ENCODE measurements at places on chromosomes 7 and 10.

- no peak for DNase-seq
These were observed 235.7 kb upstream of the CCDC6 start for GRCh38 chr10:60141896-60142559.

DNA sequence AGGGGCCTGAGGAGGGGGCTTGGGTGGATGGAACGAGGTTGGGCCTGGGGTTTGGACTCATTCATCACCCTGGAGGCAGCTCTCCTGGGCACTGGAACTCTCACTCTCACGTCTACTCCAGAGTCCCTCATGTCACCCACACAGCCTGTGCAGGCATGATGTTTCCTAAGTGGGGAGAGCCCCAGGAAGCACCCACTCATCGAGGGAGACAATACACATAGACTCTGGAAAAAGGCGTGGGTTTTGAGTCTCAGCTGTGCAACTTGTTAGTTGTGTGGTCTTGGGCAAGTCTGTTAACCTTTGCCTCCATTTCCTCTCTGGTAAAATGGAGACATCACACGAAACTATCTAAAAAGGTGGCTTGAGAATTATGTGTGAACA is 25.9 kb upstream of the RBM20 start:
- DNase-seq = no peak

GRCh38 chr7:155396661-155397060 is 61.3 kb upstream of the EN2 start:
- no peak for DNase-seq

- DNase-seq = no peak
These were observed 82.1 kb upstream of the PDGFA start for GRCh38 chr7:601595-602340.

- no peak for DNase-seq
These were observed 55.3 kb downstream of the CPVL start for GRCh38 chr7:29090836-29091601.

DNA sequence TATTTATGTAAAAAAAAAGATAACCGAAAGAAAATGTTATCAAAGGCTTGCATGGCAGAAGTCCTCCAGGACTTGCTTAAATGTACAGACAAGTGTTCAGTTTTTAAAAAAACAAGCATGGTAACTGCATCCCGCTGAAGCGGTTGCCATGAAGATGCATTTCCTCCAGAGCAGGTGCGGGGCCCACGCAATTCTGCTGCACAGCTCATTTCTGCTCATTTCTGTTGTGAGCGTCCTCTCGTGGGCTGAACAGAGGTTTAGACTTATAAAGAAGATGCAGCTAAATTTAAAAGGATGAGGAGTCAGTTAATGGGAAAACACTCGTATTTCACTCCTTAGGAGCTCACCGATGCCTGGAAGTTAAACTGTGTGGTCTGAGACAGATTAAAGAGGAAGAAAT is 247.6 kb downstream of the DNAJB6 start:
- DNase-seq = no peak

DNA sequence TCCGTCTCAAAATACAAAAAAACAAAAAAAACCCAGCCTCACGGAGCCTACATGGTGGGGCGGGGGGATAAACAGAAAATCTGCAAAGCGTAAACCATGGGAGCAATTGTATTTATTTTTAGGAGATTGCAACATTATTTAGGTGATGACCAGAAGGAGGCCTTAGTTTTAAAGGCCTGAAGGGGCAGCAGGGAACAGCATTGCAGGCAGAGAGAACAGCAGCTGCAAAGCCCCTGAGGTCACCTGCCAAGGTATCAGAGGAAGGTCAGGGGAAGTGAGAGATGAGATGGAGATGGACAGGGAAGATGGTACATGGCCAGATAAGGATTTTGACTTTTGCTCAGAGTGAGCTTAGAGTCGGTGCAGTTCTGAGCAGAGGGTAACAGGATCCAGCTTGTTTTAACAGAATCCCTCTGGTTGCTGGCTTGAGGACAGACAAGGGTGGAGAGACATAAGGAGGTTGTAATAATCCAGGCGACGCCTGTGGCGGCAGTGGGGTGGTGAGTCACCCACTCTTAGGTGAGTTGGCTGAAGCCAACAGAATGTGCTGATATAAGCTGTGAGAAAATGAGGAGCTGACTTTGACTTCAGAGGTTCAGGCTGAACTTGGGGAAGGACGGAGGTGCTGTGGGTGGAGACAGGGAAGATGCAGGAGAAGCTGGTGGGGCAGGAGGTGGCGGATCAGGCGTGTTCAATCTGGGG is 82.3 kb upstream of the GTF2I start:
- DNase-seq = no peak

- no peak for DNase-seq
These were observed 15.8 kb downstream of the MET start for GRCh38 chr7:116687801-116688201.

- no peak for DNase-seq
These were observed 59.1 kb downstream of the ELAPOR2 start for GRCh38 chr7:87000344-87000743.

DNA sequence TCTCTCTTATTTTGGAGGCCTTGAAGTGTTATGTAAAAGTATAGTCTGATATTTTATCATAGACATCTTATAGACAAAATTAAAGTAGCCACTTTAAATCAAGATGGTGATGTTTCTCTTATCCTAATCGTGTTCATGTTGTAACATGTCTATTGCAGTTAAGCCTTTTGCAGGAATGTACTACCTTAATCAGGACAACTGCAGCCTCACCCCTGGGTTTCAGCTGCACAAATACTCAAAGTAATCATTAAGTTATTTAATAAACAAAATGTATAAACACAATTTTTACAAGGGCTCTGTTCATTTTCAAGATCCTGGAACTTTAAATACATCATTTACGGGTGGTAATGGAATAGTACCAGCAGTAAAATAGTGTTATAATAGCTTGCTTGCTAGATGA is 14.4 kb upstream of the KIF5B start:
- no peak for DNase-seq

DNA sequence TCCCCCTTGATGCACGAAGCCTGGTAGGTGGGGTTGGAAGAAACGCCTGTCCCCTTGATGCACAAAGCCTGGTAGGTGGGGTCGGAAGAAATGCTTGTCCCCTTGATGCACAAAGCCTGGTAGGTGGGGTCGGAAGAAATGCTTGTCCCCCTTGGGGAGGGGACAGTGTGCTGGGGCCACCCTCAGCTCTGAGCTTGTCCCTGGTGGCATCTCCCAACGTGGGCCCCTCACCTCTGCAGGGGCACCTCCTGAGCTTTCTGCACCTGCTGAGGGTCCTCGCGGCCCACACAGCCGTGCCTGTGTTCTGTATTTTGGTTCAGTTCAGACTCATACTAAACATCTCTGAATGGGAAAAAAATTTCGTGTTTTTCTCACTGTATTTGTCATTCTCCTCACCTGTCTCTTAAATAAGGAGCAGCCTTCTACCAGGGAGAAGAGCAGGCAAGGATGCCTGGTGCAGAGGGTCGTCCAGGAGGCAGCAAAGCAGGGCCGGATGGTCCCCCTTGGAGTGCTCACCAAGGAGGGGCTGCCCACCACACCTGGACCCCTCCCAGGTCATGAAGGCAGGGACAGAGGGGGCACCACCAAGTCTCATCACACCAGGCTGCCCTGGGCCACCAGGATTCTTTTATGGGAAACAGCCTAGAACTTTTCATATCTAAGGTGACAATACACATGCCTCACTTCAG is 24.7 kb downstream of the VIPR2 start:
- DNase-seq = no peak

GRCh38 chr10:132481690-132482089 is 55.9 kb upstream of the INPP5A start:
- DNase-seq = no peak

DNA sequence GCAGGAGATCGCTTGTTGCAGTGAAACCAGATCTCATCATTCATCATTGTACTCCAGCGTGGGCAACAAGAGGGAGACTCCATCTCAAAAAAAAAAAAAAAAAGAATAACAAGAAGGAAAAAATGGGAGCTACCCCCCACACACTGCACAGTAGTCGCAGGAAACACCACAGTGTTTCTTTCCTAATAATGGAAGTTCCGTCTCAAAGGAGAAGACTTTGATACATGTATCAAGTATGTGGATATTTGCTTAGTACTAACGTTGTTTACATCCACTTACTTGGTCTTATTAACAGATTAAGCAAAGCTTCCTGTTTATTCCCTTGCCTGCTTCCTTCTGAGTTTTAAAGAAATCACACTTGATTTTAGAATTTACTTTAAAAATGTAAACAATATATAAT is 22.2 kb downstream of the YAE1 start:
- no peak for DNase-seq

- no peak for DNase-seq
These were observed 53.8 kb downstream of the HGF start for GRCh38 chr7:81715984-81716588.

DNA sequence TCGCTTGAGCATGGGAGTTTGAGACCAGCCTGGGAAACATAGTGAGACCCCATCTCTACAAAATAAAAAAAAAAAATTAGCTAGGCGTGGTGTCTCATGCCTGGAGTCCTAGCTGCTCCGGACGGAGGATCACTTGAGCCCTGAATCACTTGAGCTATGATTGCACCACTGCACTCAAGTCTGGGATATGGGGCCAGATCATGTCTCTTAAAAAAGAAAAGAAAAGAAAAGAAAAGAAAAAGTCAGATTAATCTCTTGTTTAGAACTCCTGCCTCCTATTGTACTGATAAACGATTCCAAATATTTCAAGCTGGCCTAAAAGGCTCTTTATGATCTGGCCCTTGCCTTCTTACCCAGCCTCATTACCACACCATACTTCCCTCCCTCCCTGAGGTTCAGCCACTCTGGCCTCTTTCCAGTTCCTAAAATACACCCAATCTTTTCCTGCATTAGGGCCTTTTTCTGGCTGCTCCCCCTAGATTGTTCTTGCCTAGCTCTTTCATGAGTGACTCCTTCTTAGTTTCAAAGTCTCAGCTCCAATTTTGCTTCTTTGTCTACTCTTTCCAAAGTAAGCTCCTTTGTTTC is 41.7 kb downstream of the VCL start:
- no peak for DNase-seq

DNA sequence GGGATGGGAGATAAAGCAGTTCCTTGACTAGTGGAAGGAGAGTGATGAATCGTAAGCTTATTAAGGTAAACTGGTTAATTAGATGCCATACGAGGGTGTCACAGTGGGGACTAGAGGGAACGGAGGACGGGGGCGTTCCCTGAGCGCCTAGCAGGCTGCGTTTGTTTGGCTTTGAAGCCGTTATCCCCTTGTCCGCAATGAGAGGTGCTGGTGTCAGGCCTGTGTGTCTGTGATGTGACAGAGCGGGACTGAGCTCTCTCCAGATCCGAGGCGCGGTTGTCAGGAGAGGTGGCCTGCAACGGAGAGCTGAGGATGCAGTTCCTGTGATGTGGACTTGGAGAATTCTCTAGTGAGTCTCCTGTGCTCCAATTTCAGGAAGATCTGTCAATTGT is 60.0 kb upstream of the PRPS1L1 start:
- DNase-seq = no peak

GRCh38 chr7:94634502-94634901 is 21.4 kb downstream of the SGCE start:
- no peak for DNase-seq

DNA sequence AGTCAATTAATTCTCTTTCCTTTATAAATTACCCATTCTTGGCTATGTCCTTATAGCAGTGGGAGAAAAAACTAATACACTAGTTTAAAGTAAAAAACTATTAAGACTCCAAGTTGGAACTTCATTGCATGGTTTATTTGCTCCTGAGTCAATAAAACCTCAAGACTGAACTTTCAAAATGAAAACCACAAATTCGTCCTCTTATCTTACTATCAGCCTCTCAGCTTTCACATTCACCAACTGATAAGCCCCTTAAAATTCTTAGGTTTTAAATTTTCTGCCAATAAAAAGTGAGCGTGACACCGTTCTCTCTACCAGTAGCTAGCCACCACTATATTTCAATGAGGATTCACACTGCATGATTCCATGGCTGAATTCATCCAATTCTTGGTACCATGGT is 346.4 kb upstream of the NPSR1 start:
- no peak for DNase-seq

DNA sequence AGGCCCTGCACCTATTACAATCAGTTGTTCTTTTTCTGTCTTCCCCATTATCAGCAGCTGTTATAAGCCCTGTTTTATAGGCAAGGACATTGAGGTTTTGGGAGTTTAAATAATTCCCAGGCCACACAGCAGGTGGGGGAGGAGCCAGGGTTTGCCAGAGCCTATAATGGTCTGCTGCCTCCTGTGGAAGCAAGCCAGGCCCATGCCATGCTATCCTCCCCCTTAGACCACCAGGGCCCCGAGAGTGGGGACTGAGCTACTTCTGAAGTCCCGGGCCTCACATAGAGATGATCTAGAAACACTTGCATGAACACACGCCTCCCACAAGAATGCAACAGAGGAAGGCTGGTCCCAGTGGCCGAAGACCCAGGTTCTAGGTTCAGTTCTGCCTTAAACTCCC is 141.7 kb downstream of the SH3PXD2A start:
- no peak for DNase-seq

DNA sequence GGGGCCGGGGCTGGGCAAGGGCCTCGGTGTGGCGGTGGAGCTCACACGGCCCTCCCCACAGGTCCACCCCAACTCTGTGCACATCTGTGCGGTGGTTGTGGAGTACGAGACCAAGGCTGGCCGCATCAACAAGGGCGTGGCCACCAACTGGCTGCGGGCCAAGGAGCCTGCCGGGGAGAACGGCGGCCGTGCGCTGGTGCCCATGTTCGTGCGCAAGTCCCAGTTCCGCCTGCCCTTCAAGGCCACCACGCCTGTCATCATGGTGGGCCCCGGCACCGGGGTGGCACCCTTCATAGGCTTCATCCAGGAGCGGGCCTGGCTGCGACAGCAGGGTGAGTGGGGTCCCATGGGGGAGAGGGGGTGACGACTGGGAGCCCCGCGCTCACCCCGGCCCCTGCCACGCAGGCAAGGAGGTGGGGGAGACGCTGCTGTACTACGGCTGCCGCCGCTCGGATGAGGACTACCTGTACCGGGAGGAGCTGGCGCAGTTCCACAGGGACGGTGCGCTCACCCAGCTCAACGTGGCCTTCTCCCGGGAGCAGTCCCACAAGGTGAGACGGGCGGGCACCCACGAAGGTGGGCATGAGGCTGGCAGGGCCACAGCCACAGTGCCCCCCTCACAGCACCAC is 8.8 kb downstream of the TMEM120A start:
- no peak for DNase-seq

DNA sequence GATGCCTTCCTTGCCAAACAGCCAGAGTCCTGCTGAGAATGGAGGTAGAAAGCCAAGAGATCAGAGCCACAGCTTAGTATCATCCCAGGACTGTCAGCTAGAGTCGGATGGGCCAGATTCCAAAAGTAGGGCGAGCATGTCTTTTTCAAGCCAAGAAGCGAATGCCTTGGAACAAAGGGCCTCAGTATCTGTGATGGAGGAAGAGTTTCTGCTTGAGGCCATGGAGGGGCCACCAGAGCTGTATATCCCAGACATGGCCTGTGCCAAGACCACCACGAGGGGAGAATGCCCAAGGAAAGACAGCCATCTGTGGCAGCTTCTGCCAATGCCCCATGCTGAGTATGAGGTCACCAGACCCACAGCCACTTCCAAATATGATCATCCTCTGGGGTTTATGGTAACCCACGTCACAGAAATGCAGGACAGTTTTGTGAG is 44.3 kb upstream of the PPP1R17 start:
- DNase-seq = no peak

- no peak for DNase-seq
These were observed 172.5 kb downstream of the ARHGAP21 start for GRCh38 chr10:24551161-24551560.

All from NK-92 treated with Interleukin-12 subunit alpha and Interleukin-12 subunit beta, amount 100 ng/mL, for 24 hours (cell line).